ENCODE measurements at places on chromosomes 13 and 19.

DNA sequence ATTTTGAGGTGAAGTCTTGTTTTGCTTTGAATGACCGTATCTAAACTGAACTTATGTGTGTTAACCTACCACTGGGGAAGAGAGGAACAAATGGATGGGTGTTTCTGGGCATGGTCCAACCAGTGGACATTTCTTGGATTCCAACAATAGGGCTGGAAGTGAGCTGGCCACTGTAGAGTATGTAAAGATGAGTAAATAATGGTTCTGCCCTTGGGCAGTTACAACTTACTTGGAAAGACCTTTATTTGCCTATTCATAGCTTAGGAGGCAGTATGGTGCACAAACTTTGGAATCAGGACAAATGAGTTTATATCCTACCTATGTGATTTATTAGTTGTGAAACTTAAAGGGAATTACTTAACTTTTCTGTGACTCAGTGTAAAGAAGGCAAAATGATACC lies 429.5 kb downstream of the HS6ST3 start:
- DNase-seq: no peak

- no peak for DNase-seq
Observed at GRCh38 chr13:40211586-40211968, 454.9 kb downstream of the FOXO1 start.

GRCh38 chr19:41934849-41935374 lies 6.7 kb upstream of the ERFL start:
- peak; percentile 91 for DNase-seq

- no peak for DNase-seq
Observed at GRCh38 chr13:93698016-93698613, 471.5 kb downstream of the GPC6 start.

DNA sequence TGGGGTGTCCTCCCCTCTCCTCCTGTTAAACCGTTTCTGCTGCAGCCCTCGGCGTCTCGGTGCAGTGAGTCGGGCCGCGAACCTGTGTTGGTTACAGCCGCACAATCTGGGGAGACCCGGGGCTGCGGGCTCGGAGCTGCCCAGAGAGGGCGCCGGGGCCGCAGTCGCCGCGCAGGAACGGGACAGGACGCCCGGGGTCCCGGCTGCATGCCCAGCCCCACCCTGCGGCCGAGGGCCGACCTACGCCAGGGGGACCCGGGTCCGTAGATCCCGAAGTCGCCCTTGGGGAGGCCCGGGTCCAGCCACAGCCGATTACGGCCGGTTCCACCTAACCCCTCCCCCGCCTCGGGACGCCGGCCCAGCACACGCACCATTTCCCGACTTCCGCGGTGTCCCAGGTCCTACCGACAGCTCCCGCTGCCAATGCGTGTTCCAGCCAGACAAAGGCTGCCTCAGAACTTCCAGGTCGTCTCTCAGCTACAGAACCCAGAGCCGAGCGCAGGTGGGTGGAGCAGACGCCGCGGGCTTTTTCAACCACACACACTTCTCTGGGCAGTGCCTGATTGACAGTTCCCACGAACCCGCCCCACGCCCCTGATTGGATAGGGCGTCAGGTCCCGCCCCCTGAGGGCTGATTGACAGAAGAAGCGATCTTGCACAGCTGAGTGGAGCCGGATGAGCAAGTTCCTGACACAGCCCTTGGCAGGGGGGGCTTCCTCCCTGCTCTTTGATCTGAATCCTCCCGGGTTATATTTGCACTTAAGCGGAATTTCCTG lies at the start of gene ZNF443:
Gene ZNF443 (minus strand): TSS at position 481 of the 776 bp plus-strand sequence. CDS start 107 bp downstream, at position 374.
- peak; percentile 98 for DNase-seq

- no peak for DNase-seq
Observed at GRCh38 chr13:66665991-66666390, 564.1 kb downstream of the PCDH9 start.

- DNase-seq: no peak
Observed at GRCh38 chr19:5132206-5132560, 163.3 kb downstream of the KDM4B start.

All from stimulated activated naive CD8-positive, alpha-beta T cell treated with anti-CD3 and anti-CD28 coated beads, Interleukin-15, Interleukin-2, amounts not matched to agents 100 U/mL and 50 U/mL, for 24 hours (primary cell).